Stimulated activated CD8-positive, alpha-beta memory T cell treated with anti-CD3 and anti-CD28 coated beads, Interleukin-4, amount 100 ng/mL, for 24 hours (primary cell): ENCODE measurements at places on chromosomes 7 and 10.
A peak's percentile ranks its signal among the peaks of the same experiment; 100 is the strongest.

DNA sequence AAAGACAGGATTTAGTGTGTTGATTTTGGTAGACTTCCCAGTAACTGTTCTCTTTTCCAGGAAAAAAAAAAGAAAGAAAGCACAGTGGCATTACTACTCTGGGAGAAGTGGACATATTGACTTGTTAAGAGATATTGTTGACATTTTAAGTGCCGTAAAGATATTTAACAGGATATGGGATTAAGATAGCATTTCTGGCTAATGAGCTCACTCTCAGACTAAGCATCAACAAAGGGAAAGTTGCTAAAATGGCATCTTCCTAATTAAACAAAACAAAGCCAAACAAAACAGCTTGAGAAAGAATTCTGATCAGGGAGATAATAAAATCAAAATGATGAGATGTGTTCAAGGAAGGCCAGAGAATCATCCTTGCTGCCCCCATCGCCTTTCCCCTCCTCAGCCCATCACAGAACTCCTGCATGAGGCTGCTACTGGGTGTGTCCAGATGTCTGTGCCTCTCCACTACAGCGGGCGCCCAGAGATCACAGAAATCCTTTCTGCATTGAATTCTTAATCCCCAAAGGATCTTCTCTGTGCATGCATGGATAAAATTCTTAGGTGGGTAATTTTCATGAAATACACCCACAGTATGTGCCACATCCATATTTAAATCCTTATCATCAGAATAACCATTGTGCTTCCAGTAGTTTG, 270.5 kb downstream of the POU6F2 start:
- no peak for DNase-seq

GRCh38 chr10:104368381-104368780, 14.7 kb downstream of the CFAP58 start:
- no peak for DNase-seq

GRCh38 chr7:151735186-151735850, 141.6 kb downstream of the PRKAG2 start:
- no peak for DNase-seq

- DNase-seq: no peak
These were observed at the start of gene OPALIN for GRCh38 chr10:96358851-96359540. OPALIN (minus strand) TSS chr10:96359002; CDS start chr10:96358896, 106 bp downstream.

DNA sequence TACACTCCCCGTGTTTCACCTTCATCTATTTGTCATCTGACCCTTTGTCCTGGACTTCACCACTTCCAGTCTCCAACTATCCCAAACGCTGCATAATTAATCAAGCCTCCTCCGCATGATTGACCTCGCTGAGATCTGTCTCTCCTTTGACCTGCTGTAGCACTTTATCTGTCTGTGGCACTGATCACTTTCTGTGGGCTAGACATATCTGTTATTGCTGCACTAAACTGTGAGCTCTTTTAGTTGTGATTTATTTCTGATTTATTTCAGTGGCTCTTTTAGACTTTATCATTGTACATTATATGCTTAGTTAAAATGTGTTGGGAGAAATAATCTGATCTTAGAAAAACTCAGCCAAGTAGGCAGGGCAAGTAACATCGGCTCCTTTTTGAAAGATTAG, 91.9 kb upstream of the GATA3 start:
- no peak for DNase-seq

DNA sequence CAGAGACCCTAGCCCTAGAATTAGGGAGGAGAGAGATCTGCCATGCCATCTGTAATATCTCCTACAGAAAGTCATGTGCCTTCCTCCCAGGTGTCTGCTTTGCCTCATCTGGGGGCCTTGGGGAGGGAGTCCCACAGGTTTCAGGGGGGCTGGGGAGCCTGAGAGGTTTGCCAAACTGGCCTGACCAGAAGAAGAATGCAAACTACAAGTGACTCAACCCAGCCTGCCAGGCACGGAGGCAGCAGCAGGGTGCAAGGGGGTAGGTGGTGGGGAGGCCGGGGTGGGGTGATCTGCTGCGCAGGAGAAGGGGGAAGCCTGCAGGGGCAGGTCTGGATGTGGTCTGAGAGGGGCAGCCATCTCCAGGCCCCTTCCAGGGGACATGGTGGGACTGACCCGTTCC, 9.6 kb upstream of the TRIM8 start:
- DNase-seq: no peak

- no peak for DNase-seq
These were observed 92.8 kb upstream of the TMEM168 start for GRCh38 chr7:112882991-112883390.

DNA sequence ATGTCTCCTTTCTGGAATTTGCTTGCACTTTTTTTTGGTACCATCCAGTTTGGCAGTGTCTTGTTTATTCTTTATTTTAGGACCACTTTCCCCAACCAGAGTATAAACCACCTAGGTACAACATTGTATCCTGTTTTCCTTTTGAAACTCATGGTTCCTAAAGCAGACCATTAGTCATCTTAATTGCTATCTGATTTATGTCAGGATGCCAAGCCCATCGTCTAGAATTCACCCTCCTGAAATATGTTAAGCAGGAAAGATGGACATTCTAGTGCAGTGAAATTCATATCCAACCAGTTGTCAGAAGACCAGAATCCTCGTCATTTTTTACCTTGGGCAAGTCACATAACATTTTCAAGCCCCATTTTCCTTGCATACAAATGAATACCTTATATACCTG, 223.6 kb upstream of the KMT2E start:
- no peak for DNase-seq

- no peak for DNase-seq
These were observed 153.7 kb downstream of the PLXNA4 start for GRCh38 chr7:132422502-132423111.

- no peak for DNase-seq
These were observed 84.6 kb downstream of the ICA1 start for GRCh38 chr7:8177109-8177933.

DNA sequence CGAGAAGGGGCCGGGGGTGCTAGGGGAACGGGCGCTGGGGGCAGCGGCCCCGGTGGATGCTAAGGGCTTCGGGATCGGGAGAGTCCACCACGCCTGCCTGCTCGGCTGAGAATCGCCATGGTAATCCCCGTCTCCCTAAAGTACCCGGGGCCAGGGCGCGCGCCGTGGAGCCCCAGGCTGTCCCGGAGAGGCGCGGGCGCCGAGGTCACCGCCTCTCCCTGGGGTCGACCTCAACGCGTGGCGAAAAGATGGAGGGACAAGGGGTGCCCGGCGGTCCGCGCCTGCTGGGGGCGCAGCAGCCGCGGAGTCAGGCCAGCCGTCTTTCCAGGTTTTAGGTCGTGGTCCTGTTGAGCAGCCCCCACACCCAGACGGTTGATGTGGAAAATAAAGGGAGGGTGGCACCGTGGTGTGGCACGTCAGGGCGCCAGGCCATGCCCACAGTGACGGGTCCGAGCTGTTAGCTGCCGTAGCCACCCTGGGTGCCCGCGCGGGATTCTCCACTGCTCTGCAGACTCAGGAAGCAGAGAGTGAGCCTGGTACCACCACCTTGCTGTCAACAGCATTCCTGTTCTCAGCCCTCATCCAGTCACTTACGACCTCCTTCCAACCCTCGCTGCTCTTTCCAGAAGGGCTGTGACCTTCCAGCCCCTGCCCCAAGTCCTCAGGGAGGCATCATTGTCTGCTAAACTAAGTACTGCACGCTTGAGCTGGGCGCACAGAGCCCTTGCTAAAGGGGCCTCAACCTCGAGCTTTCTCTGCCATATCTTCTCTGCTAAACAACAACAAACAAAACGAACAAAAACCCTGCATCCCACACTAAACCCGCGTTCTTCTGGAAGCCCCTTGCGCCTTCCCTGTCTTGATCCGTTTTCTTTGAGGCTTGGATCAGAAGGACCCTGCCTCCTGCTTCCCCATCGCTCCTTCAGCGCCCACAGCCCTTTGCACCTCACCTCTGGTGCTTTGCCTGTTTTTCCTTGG, 666 bp downstream of the SMKR1 start:
- peak; percentile 7 for DNase-seq

DNA sequence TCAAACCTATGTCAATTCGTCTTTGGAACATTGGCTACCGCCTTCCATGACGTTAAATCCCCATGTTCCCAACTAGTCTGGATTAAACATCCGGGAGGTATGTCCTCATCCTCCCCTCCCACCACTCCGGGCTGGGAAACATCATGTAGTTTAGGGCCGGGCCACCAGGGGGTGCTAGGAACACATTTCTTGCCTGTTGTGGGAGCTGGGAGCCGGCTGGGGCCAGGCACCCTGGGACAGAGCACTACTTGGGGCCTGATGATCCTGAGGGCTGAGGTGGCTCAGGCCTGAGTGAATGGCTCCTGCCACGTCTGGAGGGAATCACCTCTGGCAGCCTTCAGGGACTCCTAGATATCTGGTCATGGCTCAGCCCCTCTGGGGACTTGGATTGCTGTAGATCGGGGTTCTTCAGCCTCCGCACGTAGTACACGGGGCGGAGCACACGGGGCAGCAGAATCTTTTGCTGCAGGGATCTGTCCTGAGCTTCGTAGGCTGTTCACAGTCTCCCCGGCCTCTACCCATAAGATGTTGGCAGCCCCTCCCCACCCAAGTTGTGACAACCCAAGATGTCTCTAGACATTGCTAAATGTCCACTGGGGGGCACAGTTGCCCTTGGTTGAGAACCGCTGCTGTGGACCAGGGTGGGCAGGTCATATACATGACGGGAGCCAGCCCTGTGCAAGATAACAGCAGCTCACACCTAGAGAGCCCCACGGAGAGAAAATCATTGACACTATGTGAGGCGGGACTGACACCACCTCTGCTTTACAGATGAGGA, 141.2 kb upstream of the ZNF716 start:
- DNase-seq: no peak

DNA sequence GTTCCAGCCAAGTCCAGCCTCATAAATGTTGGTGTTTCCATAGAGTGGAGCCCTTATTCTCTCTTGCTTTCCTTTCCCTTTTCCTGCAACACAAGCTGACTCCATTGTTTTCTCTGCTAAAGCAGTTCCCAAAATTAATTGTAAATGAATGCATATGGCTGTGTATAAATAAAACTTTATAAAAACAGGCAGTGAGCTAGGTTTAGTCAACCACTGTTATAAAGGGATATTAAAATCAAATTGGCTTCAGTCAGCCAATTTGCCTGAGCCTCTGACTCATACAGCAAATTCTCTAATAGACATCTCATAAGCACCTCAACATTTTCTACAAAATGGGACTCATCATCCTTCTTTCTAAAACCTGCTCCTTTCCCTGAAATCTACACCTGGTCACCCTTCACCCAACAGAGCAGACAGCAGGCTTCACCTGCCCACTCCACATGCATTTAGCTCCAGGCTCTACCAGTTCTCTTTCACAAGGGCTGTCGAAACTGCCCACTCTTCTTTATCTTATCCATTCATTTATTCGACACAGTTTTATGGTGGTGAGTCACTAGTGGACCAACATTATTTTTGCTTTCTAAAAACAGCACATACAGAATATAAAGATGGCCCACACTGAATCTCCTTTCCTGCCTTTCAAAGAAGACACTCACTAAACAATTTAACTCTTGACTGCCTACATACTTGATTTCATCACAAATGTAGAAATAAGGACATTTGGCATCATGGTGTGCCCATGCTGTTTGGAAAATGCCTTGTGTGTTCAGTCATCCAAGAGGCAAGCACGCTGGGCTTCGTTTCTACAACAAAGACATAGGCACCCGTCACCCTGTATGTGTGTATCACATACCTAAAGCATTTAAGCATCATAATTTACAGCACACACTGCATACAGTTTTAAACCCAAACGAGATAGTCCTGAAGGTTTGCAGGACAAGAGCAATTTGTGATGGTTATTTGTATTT, 74.6 kb upstream of the C7orf33 start:
- no peak for DNase-seq

DNA sequence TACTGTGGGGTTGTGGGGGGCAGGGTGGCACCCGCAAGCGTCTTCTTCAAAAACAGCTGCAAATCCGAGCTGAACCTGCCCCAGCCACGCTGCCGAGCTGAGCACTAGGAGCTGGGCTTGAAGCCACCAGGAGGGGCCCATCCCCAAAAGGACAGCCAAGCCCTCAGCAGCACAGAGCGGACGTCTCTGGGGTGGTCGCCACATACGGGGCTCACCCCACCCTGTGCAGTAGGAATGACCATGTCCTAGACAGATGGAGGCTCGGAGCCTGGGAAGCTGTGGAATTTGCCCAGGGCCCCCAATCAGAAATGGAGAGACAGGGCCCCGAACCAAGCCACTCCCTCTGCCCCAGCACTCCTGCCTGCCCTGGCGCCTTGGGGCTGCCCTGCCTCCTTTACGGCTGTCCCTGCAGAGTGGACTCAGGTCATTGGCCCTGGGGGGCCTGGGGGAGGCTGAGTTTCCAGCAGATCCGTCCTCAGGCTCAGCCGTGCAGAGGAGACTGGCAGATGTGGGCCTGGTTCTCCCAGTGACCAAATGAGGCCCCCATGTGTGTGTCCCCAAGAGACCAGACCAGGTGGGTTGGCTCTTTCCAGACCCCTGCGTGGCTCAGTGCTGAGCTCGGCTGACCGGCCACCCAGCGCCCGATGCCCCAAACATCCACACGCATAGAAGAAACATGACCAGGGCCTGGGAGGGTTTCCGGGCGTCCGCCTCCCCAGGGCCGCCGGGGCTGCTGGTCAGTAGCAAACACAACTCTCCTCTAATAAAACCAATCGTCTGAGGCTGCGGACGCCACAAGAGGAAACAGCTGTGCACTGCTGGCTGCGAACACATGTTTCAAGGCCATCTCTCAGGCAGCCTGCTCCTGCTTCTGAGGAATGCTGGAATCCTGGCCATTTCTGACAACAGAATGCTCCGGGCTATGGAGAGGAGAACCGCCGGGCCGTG, 54.9 kb downstream of the PDGFA start:
- DNase-seq: no peak

GRCh38 chr7:83290211-83290610, 127.5 kb upstream of the PCLO start:
- no peak for DNase-seq

DNA sequence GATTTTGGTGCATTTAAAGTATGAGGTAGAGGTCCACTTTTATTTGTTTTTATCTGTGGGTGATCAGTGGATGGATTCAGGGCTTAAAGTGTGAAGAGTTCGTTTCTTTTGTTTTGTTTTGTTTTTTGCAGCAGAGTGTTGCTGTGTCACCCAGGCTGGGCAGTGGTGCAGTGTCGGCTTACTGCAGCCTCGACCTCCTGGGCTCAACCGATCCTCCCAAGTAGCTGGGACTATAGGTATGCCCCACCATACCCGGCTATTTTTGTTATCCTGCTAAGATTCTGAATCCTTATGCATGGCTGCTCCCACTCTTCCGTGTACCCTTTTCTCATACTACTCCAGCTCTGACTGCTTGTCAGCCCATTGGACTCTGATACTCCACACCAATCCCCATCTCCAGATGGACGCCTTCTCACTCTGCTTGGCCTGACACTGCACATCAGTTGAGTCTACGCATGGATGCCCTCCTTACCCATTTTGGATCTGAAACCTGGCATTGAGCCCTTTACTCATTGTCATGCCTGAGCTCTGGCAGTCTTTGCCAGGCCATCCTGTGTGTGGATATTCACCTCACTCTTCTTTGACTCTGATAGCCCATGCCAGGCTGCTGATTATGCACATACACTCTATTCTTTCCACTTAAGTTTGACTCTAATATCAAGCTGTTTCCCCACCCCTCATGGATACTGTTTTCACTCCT, 119.5 kb downstream of the CCSER2 start:
- no peak for DNase-seq

- DNase-seq: no peak
These were observed 50.5 kb downstream of the GALNT17 start for GRCh38 chr7:71182438-71182935.
